ENCODE measurements at places on chromosomes 4 and X.

GRCh38 chrX:38154818-38155217, 65.9 kb downstream of the SRPX start:
- DNase-seq, result no peak

DNA sequence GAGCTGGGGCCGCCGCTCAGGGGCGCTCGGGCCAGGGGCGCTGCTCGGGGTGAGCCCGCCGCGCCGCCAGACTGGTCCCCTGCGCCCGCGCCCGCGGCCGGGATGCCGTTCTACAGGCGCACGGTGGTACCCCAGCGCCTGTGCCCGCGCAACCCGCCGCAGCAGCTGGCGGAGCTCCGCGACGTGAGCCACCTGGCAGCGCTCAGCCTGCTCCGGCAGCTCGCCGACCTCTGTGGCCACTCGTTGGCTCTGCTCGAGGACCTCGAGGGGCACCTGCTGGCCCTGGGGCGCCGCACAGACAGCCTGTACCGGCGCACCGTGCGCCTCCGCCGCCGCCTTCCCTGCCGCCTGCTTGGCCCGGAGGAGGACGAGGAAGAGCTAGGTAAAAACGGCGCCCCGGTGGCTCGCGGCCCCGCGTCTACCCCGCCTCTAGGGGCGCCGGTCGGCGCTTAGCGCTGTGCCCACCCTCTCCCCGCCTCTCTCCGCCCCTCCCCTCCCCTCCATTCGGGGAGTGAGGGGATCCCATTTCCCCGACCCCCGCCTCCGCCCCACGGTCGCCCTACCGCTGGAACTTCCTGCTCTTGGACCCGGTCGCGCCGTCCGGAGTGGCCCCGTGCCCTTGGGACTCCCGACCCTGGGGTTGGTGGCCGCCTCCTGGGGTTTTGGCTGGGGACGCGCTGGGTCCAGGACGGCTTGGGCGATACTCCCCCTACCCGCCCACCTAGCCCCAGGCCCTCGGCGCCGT, 513 bp downstream of the NHSL2 start:
- no peak for DNase-seq

- no peak for DNase-seq
Measured at GRCh38 chrX:136619899-136620505, 28.0 kb upstream of the CD40LG start.

DNA sequence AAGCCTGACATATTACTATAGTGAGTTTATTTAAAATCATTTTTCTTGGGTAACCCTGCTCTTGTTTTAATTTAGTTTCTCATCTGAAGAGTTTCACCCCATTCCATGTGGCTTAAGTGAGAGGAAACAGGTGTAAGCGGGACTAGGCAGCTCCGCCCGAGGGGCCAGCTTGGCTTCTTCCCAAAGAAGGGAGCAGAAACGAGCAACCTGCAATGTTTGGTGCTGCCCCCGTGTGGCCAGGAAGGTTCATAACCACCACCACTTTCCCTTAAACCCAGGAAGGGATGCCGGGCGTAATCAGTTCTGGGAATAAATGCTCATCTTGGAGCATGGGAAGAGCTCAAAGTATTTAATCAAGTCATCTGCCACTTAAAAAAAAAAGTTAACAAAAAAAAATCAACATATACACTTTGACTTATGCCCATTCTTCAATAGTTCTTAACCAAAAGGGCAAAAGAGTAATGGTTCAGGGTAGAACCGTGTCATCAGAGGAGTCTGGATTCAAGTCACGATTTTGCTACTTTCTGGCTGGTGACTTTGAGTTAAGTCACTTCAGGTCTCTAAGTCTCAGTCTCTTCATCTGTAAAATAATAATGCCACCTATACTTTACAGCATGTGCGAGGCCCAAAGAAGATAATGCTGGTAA, 147.9 kb downstream of the NSUN7 start:
- DNase-seq, result peak; percentile 10

DNA sequence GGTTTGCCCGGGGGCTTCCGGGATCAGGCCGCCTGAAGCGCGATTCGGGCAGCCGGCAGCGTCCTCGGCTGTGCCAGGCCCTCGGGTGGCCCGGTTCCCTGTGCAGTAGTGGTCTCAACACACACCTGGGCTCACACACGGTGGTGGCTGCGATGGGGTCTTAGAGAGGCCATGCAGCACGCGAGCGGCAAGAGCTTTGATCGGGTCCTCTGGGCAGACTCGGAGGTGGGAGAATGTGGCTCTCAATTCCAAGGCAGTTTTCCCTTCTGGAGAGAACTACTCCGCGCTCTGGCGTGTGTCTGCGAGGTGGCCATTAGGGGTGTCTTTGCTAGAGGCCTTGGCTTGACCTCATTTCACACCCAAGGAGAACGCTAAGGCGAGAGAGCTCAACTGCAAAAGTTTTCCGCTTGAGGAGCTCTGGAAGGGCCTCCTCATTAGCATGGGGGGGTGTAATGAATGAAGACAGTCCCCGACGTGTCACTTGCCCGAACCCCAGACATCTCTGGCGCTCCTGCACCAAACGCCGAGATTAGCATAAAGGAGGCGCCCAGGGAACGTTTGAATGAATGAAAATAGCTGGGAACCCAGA, 771 bp upstream of the RBPJ start:
- peak; percentile 64 for DNase-seq

GRCh38 chr4:90181644-90182043, 54.5 kb downstream of the CCSER1 start:
- no peak for DNase-seq

DNA sequence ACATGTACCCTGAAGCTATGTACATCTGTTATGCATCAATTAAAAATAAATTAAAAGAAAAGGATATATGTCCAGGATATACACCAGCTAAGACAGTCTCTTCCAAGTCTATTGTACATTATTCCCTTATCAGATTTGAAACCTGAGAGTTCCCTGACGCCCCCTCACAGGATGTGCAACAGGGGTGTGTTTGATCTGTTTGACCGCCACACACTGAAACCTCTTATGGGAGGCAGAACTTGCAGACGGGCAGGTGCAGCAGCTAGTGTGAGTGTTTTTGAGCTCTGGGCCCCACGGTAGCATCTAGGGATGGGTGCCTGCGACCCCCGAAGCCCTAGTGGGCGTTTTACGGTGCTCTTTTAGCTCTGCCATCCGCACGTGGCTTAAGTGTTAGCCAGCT, 4.7 kb downstream of the XG start:
- no peak for DNase-seq

GRCh38 chr4:67446811-67447210, 98.5 kb downstream of the CENPC start:
- no peak for DNase-seq

GRCh38 chrX:13658602-13659001, 5.7 kb downstream of the TCEANC start:
- no peak for DNase-seq

GRCh38 chr4:153245775-153246174, 41.5 kb downstream of the TRIM2 start:
- no peak for DNase-seq

Measured in NCI-H187 treated with DMSO at 0.1 percent for 48 hours (cell line).